Stimulated activated CD4-positive, alpha-beta T cell treated with anti-CD3 and anti-CD28 coated beads, Interleukin-1b, Interleukin-23, amount 100 ng/mL, for 24 hours (primary cell): ENCODE measurements at places on chromosomes 16 and 17.

- DNase-seq, result peak; percentile 66
These were observed 10.1 kb upstream of the ZFPM1 start for GRCh38 chr16:88442727-88443576.

DNA sequence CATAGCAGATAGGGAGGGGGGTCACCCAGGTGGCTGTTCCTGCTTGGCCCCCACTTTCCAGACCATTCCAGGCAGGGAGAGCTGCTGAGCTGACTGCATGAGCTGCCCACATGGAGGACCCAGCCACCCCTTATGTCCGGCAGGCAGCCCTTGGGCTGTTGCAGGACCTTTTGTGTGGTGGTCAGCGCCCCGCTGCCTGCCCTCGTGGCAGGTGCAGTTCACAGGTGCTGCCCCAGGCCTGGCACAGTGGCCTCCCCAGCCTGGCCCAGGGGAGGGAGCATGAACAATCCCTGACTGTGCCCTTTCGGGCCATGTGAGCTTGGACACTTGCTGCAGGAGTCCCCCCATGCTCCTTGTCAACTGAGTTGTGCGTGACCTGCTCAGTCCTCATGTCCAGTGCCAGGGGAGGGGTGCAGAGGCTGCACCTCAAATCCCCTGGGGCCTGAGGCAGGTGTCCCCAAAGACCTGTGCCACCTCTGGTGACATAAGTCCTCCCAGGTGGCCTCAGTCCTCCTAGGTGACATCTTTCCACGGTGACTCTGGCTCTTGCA is 8.6 kb downstream of the TBC1D26 start:
- no peak for DNase-seq

- DNase-seq, result no peak
These were observed 1.6 kb downstream of the HIC1 start for GRCh38 chr17:2056206-2057174.

DNA sequence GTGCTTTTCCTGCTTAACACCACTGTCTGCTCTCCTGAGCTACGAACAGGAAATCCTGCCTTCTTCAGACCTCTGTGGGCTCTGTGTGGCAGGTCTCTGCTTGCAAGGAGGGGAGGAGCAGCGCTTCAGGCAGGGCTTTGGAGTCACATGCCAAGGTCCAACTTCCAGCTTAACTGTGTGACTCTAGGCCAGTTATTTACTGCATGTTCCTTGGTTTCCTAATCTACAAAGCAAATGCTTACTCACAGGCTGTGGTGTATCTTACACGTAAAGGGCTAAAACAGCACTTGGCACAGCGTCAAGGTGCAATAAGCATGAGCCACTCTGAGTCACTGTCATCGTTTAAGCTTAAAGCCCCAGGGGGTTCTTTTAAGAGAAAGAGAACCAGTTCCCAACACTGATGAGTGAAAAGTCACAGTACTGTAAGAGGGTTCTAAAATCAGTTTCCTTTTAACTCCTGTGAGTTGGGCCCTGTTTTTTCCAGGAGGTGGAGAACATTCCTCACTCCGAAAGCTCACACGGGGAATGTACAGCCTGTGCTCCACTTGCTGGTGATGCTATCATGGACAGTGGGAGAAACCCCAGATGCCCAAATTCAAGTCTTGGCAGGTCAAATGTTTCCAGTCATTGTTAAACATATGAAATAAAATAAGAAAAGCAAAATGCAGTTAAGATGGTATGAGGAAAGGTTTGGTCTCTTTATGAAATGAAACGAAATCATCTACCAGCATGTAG is 54.1 kb upstream of the BCAR1 start:
- DNase-seq, result peak; percentile 60

DNA sequence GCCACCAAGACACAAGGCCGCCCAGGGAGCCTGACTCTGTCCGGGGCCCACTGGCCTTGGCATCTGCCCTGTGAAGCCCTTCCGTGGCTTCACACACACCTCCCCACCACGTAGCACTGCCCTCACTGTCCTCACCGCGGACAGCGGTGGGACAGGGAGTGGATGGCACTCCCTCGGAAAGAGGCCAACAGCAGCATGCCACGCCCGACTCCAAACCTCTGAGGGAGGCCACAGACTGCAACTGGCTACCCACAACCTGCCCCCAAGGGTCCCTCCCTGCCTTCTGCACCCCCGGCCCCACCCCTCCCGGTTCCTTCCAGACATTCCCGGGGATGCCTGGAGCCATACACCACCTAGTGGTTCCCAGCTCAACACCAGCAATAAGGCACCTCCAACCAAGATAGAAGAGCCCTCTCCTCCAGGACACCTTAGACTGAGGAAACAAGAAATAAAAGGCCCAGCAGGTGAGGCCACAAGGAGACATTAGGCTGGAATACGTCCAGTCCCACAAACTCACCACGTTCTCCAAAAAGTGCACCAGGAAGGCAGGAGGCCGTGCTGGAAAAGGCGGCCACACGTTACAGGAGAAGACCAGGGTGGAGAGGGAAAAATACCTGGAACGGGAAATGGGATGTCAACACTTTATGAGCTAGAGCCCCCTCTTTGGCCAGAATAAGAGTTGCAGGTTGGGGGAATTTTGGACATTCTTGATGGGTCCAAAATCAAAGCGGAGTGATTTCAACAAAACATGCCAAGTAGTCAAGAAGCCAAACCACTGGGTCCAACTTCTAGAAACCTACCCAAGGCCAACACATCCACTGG is 310.0 kb downstream of the SOX9 start:
- no peak for DNase-seq

- no peak for DNase-seq
These were observed at the start of gene KRT38 for GRCh38 chr17:41440531-41441033. Gene KRT38 (minus strand): TSS chr17:41440983. CDS start chr17:41440921, 62 bp downstream.

GRCh38 chr17:1997927-1998742 is 27.0 kb downstream of the RTN4RL1 start:
- DNase-seq, result no peak

DNA sequence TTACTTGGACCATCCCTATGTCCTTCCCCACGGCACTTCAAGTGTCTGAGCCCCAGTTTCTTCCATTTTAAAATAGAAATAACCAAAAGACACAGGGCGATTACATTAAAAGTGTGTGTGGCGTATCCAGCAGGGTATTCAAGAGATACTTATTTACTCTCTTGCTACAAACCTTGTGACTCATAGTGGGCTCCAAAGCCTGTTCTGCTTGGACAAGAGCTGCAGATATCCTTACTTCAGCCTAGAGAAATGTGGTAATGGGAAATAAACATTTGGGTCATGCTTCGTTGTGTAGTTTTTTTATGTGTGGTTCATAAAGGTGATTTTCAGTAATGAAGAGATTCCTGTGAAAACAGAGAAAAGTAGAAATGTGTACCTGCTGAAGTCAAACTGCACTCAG is 288.9 kb upstream of the CDH11 start:
- DNase-seq, result no peak

DNA sequence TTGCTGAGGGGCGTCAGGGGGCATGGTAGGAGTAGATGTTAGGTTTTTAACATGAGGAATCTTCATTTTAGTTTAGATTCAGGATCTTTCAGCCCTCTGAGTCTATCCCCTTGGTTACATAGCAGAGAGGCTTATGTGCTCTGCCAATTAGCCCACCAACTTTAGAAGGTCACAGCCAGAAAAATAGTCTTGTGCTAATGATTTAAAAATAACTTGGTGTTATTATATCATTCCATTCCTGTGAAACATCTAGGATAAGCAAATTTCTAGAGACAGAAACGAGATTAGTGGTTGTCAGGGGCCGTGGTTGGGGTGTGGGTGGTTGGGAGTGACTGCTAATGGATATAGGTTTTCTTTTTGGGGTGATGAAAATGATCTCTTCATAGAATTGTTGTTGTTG is 183.7 kb downstream of the SNX29 start:
- no peak for DNase-seq

GRCh38 chr17:32773856-32774694 is 102.8 kb downstream of the MYO1D start:
- DNase-seq, result no peak

GRCh38 chr16:2243781-2244180 is 7.5 kb downstream of the DNASE1L2 start:
- no peak for DNase-seq

DNA sequence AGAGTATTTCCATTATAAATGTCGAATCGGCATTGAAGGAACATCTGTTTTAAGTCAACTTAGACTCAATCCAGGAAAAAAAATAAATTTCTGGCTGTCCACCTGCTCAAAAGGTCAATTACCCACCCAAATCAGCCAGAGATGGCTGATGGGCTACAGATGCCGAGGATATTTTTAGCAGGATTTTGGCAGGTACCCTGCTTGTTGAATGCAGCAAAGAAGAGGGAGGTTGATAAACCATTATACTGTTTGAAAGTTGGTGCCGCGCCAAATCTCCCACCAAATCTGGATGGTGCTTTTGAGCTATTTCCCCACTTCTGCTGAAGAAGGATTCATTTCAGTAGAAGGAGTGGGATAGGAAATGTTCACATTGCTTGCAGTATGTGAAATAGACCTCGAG is 537.7 kb downstream of the MAF start:
- DNase-seq, result no peak

GRCh38 chr17:76252040-76252954 is 12.0 kb upstream of the RNF157 start:
- no peak for DNase-seq

DNA sequence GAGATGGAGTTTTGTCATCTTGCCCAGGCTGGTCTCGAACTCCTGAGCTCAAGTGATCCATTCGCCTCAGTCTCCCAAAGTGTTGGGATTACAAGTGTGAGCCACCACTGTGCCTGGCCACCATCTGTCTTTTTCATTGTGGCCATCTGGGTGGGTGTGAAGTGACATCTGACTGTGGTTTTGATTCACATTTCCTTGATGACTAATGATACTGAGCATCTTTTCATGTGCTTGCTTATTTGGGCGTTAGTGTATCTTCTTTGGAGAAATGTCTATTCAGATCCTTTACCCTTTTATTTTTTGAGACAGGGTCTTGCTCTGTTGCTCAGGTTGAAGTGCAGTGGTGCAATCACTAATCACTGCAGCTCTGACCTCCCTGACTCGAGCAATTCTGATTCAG is 53.9 kb upstream of the ERN1 start:
- no peak for DNase-seq

DNA sequence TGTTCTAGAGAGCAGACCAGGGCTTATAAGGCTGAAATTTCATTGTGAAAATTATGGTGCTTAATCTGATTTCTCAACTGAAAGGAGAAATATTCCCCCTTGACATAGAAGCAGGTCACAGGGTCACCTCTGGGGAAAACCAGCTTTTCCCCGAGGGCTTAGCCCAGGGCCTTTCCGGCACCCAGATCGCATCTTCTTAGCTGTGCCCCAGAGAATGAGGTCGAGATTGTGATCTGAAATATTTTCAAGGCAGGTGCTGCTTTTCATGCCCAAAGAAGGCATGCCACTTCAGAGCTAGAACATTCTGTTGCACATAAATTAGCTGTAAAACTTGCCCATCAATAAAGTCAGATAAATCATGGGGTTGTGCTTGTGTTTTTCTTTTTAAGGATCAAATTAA is 25.4 kb upstream of the ARHGAP17 start:
- DNase-seq, result no peak

DNA sequence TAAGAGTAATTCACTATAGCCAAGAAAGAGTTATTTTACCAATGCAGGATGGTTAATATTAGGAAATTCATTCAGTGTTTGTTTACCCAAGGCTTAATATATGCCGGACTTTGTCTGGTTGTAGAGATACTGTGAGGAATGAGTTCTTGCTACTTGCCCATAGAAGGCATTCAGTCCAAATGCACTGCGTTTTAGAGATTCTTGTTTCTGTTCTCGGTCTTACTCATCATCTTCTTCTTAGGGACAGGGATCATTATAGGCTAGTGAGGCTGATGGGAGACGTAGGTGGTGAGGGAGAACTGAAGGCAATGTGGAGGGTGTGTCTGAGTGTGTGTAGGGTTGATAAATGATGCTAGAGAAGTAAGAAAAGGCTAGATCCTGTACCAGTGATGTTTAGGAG is 90.7 kb downstream of the OR1D5 start:
- no peak for DNase-seq

DNA sequence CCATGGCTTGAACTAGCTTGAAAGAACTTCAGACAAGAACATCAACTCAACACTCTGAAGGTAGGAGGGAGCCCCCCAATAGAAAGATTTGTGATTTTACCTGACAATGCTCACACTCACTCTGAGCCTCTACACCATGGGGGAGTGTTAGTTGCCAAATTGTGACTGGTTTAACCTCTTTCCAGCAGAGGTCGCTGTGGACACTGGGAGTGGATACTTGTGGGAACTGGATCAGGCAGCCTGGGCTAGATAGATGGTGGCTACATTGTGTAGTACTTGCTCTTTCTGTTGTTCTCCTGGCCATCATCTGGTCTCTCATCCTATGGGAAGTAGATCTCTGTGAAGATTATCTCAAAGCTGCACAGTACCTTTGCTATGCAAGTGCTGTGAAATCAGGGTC is 2.9 kb downstream of the SMPD3 start:
- no peak for DNase-seq

GRCh38 chr16:76882105-76882504 is 308.9 kb upstream of the MON1B start:
- DNase-seq, result no peak
